ENCODE measurements at places on chromosomes 3 and 15. TPM values are rescaled to one million over a fixed set of nuclear protein-coding genes. Genes with fewer than 3 reads are reported as not detected.

- no peak overlapping the region for H3K27ac ChIP-seq
- no peak for DNase-seq
- H3K27me3 ChIP-seq = no peaks in the 10 kb centered on the region
- H3K4me1 ChIP-seq = peaks cover 25% of the 10 kb centered on the region
Measured at GRCh38 chr3:11616551-11616950, 27.2 kb downstream of the VGLL4 start.

GRCh38 chr15:39188930-39189329 lies 391.9 kb upstream of the THBS1 start:
- no peaks in the 10 kb centered on the region for H3K27me3 ChIP-seq
- peak overlapping the region; percentile 74 for H3K27ac ChIP-seq
- peak overlapping the region; percentile 16 for H3K4me3 ChIP-seq
- peak; percentile 97 for DNase-seq

GRCh38 chr15:79680720-79681119 lies 216.1 kb downstream of the MTHFS start:
- no peaks in the 10 kb centered on the region for H3K36me3 ChIP-seq
- peak; percentile 88 for DNase-seq
- peaks cover 29% of the 10 kb centered on the region for H3K4me1 ChIP-seq
- H3K27me3 ChIP-seq = no peaks in the 10 kb centered on the region

DNA sequence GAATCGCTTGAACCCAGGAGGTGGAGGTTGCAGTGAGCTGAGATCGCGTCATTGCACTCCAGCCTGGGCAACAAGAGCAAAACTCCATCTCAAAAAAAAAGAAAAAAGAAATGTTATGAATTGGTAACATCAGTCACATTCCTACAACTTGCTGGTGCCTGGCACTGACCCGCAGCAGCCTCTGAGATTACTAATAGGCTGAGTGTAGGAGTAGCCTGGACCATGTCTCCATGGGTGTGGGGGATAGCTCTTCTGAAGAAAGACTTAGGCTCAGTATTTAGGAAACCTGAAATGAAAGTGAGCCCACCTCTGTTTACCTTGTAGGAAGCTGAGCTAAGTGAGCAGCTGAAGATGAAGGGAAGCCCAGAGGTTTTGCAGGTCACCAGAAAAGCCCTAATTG lies 148.3 kb downstream of the LRRC28 start:
- no peak overlapping the region for H3K4me3 ChIP-seq
- no peaks in the 10 kb centered on the region for H3K4me1 ChIP-seq
- no peaks in the 10 kb centered on the region for H3K36me3 ChIP-seq
- no peak for DNase-seq
- no peak overlapping the region for H3K27ac ChIP-seq
- no peaks in the 10 kb centered on the region for H3K27me3 ChIP-seq

DNA sequence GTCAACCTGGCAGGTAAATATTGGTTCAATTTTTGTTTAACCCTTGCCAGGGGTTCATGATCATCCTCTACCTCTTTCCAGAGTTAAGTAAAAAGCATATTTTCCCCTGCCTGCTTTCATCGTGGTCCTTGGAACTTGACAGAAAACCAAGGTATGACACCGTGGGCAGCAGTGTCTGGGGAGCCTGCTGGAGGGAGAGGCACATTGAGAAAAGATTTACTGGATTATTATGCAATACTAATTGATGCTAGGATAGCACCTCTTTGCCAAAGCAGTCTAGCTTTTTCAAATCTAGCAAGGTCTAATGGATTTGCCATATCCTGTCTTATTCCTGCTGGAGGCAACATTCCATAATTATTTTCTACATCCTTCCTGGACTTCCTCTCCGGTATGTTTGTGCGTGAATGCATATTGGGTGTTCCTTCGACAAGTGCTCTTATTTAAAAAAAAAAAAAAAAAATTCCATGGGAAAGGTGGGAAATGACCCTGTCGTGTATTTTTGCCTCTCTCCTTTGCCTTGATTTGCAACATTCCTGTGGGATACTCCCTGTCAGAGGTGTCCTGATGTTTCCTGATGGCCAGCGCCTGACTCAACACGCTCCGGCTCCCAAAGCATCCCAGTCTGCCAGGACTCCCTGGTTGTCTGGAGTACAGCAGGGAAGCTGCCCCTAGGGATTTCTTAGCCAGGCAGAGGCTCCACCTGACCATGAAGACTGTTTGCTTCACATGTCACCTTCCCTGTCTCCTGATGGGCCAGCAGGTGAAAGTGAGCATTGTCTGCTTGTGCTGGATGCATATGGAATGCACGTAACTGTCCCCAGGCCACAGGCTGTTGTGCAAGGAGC lies 6.3 kb downstream of the BHLHE40 start:
- peaks cover 46% of the 10 kb centered on the region for H3K4me1 ChIP-seq
- no peak overlapping the region for H3K4me3 ChIP-seq
- peaks cover 30% of the 10 kb centered on the region for H3K36me3 ChIP-seq
- H3K27me3 ChIP-seq = no peaks in the 10 kb centered on the region

GRCh38 chr15:89291934-89292438 lies 42.6 kb downstream of the POLG start:
- no peaks in the 10 kb centered on the region for H3K4me1 ChIP-seq
- no peaks in the 10 kb centered on the region for H3K27me3 ChIP-seq
- H3K36me3 ChIP-seq = peaks cover 50% of the 10 kb centered on the region
- H3K4me3 ChIP-seq = no peak overlapping the region
- no peak overlapping the region for H3K27ac ChIP-seq
- DNase-seq = no peak

GRCh38 chr3:21409401-21409800 lies 341.6 kb downstream of the ZNF385D start:
- DNase-seq = no peak
- no peaks in the 10 kb centered on the region for H3K36me3 ChIP-seq
- no peaks in the 10 kb centered on the region for H3K27me3 ChIP-seq
- H3K4me1 ChIP-seq = no peaks in the 10 kb centered on the region
- H3K4me3 ChIP-seq = no peak overlapping the region

DNA sequence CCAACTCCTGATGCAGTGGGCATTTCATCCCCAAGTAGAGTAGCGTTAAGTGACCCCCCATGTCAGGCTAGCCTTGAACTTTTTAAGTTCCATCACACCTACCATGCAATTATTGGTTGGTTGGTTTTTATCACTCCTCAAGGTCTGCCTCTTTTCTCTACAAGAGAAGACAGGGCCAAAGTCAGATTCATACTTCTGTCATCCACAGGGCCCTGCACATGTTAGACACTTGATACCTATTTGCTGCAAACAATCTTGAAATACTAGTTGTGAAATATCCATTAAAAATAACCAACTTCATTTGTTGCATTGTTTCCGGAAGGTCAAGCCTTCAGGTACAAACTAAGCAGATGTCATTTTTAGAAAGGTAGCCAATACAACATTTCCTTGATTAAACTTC lies 1.2 kb downstream of the CMSS1 start:
- H3K36me3 ChIP-seq = peaks cover 10% of the 10 kb centered on the region
- H3K4me3 ChIP-seq = peak overlapping the region; percentile 95
- peaks cover 23% of the 10 kb centered on the region for H3K4me1 ChIP-seq
- DNase-seq = no peak
- no peaks in the 10 kb centered on the region for H3K27me3 ChIP-seq
- H3K27ac ChIP-seq = peak overlapping the region; percentile 99

GRCh38 chr3:193301433-193301832 lies 60.4 kb downstream of the PLAAT1 start:
- peak; percentile 70 for DNase-seq
- peaks cover 6% of the 10 kb centered on the region for H3K36me3 ChIP-seq
- H3K4me3 ChIP-seq = no peak overlapping the region

DNA sequence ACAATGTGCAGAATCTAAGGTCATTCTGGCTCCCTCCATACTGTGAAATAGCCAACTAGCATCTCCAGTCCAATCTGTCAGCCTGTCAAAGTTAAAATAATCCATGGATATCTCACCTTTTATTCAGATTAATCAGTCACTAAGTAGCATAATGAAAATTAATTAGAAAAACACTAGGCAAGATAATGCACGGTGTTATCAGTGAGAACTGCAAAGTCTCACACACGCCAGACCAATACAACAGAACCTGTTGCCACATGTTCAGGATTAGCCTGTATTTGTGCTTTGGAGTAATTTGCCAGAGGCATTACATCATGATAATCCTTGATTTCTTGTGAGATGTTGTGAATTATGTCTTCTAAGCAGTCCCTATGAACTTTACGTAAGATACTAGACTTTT lies 820.4 kb upstream of the ALCAM start:
- no peak overlapping the region for H3K4me3 ChIP-seq
- peak; percentile 31 for DNase-seq
- no peaks in the 10 kb centered on the region for H3K4me1 ChIP-seq
- no peak overlapping the region for H3K27ac ChIP-seq
- H3K27me3 ChIP-seq = no peaks in the 10 kb centered on the region

DNA sequence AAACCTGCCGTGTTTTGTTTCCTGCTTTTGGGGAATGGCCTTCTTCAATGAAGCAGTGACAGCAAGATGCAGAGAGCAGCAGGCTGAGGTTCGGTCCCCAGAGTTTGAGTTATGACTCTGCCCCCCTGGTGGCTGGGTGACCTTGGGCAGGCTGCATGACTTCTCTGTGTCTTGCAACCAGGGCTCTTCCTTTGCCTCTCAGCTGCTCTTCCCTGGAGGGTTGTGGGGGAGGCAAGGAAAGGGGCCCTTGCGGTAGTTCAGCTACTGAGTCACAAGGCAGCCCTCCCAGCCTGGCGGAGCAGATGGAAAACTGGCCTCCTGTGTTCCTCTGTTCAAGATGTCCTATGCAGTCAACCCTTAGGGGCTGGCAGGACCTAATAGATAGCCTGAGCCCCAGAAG lies 17.1 kb downstream of the CTXND1 start:
- no peak overlapping the region for H3K27ac ChIP-seq
- no peaks in the 10 kb centered on the region for H3K4me1 ChIP-seq

GRCh38 chr3:72185549-72186399 lies 400.8 kb upstream of the PROK2 start:
- no peak overlapping the region for H3K4me3 ChIP-seq
- no peak overlapping the region for H3K27ac ChIP-seq
- H3K27me3 ChIP-seq = no peaks in the 10 kb centered on the region
- H3K36me3 ChIP-seq = no peaks in the 10 kb centered on the region

- no peak overlapping the region for H3K4me3 ChIP-seq
- H3K27ac ChIP-seq = no peak overlapping the region
- peaks cover 24% of the 10 kb centered on the region for H3K4me1 ChIP-seq
- H3K36me3 ChIP-seq = no peaks in the 10 kb centered on the region
- no peaks in the 10 kb centered on the region for H3K27me3 ChIP-seq
Measured at GRCh38 chr3:26104851-26105251, 315.0 kb downstream of the OXSM start.

DNA sequence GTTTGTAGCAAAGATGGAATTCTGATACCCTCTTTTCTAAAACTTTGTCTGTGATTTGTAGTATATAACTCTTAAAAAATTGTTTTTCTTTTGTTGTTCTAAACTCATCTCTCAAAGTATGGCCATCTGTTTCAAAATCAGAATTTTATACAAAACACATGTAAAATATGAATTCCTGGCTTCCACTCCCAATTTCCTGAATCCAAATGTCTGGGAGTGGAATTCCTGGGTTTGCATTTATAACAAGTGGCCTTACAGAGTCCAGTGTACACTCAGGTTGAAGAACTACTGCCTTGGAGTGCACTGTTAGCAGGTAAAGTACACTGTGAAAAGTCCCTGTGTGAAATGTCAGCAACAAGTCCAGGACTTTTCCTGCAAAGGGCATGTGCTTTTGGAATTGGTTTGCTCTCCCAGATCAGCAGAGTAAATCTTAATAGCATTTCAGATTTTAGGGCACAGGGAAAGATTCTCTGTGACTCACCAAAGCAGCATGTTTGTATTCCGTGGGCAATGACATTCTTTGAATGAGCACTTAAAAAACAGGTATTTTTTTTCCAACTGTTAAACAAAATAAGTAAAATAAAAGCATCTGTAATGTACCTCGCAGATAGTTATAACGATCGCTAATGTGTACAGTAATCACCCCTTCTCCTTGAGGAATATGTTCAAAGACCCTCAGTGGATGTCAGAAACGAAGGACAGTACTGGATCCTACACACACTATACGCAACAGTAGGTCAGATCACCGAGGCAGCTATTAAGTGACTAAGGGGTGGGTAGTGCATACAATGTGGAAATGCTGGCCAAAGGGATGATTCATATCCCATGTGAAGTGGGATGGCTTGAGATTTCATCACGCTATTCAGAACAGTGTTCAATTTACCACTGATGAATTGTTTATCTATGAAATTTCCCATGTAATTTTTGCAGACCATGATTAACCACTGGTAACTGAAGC lies 2.0 kb upstream of the CLDN16 start:
- peak; percentile 97 for DNase-seq
- H3K36me3 ChIP-seq = no peaks in the 10 kb centered on the region
- H3K27me3 ChIP-seq = no peaks in the 10 kb centered on the region

GRCh38 chr3:105222568-105223093 lies 144.1 kb upstream of the ALCAM start:
- no peaks in the 10 kb centered on the region for H3K27me3 ChIP-seq
- DNase-seq = no peak
- H3K27ac ChIP-seq = no peak overlapping the region
- H3K4me1 ChIP-seq = peaks cover 7% of the 10 kb centered on the region

DNA sequence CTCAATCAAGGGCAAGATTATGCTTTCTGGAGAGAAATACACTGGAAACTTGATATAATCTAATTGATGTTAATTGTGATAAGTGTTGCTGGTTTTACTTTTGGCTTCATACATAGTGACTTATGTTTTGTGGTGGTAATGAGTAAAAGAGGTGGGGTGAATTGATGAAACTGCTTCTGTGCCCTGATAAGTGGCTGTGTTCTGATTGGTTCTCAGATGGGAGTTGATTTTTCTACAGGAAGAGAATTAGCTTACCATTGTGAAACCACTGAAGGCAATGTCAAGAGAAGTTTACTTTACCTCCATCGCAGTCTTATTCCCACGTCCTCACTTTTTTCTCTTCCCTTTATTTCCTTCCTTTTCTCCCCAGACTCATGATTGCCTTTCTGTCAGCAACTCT lies 23.8 kb downstream of the TMEM45A start:
- DNase-seq = no peak
- H3K36me3 ChIP-seq = no peaks in the 10 kb centered on the region
- no peak overlapping the region for H3K4me3 ChIP-seq
- H3K27me3 ChIP-seq = no peaks in the 10 kb centered on the region

GRCh38 chr3:57017459-57017845 lies 43.0 kb upstream of the SPATA12 start:
- H3K27me3 ChIP-seq = no peaks in the 10 kb centered on the region
- H3K27ac ChIP-seq = no peak overlapping the region
- H3K36me3 ChIP-seq = peaks cover 6% of the 10 kb centered on the region

DNA sequence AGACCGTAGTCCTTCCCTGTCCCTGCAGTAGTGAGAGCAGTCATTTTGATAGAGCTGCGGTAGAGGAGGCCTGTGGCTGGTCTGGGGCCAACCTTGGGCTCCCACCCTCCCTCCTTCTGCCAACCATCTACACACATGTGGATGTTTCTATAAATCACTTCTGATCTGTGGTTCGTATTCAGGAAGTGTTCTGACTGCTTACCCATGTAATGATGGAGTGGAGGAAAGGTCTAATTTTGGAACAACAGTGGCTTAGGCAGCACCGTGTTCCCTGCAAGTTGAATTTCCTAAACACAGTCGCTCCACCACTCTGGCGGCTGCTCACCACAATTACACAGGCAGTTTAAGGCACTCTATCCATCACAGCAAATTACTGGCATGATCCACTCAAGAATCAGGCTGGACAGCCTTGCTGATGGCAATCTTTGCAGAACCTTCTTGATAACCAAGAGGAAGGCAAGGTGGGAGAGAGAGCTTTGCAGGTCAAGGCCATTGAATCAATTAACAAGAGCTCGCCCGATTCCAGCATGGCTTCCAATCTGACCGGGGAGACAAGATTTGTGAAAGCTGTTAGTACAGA lies 104.7 kb upstream of the VEPH1 start:
- H3K4me3 ChIP-seq = no peak overlapping the region
- no peak for DNase-seq
- H3K4me1 ChIP-seq = no peaks in the 10 kb centered on the region
- H3K27ac ChIP-seq = no peak overlapping the region
- no peaks in the 10 kb centered on the region for H3K27me3 ChIP-seq

DIS3L gene
- 35.6 TPM for total RNA-seq

KIF7 gene
- total RNA-seq = 2.7 TPM

ZNF80 gene
- total RNA-seq = not detected

HCN4 gene
- not detected for total RNA-seq

ERICH6 gene
- total RNA-seq = not detected
